ENCODE measurements at places on chromosomes 3 and 15.

- DNase-seq = no peak
These were observed 962.3 kb downstream of the EPHA3 start for GRCh38 chr3:90069748-90070147.

GRCh38 chr3:31714495-31715280 is 182.0 kb downstream of the STT3B start:
- no peak for DNase-seq

DNA sequence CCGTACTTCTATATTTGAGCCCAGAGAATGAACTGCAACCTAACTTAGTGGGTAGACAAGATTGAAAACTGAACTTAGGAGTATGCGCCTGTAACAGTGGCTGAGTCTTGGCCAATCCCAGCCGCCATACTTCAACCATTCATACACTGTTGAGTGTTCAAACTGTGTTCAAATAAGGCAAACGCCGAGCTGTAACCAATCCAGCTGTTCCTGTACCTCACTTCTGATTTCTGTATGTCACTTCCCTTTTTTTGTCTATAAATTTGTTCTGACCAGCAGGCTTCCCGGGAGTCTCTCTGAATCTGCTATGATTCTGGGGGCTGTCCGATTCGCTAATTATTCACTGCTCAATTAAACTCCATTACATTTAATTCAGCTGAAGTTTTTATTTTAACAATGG is 58.6 kb upstream of the TPM1 start:
- DNase-seq = no peak

DNA sequence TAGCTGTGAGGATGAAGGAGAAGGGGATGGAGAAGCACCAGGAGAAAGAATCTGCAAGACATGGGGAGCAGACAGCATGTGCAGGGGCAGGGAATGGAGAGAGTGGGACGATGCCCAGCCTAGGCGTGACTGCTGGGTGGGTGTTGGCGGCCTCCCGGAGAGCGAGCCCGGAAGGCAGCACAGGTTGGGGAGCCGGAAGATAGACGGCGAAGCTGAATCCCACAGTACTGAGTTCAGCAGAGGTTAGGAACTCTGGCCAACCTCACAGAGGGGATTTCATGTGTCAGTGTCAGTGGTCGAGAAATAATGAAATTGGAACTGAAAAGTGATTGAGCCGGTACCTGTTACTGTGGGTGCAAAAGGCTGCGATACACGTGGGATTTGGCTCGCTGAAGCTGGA is 55.2 kb downstream of the PXYLP1 start:
- DNase-seq = no peak

DNA sequence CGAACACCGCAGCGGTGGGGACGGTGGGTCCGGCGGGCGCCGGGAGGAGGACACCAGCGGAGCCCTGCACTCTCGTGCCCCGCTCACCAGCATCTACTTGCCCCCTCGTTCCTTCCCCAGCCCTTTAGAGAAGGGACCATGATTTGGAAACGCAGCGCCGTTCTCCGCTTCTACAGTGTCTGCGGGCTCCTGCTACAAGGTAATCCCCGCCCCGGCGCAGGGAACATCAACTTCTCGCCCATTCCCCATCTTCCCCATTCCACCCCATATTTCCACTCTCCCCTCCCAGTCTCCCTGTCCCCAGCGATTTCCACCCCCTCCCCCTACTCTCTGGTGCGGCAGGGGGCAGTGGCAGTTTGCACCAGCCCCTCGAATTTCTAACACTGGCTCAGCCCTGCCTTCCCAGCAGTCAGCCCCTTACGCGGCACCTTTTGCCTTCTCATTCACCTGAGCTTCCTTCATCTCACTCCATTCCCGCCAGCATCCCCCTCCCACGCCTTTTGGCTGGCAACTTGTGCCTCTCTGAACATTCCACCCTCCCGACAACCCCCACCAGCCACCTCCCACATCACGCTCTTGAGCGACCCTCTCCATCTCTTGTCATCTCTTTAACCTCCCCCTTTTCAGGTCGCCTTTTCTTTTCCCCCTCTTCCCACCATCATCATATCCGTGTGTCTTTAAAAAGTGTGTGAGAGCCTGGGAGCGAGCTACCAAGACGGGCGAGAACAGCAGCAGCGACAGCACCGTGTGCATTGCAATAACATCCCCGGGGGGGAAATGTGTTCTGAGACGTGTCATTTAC is 882 bp downstream of the CADM2 start:
- no peak for DNase-seq

GRCh38 chr3:195198426-195199346 is 72.3 kb downstream of the XXYLT1 start:
- DNase-seq = no peak

DNA sequence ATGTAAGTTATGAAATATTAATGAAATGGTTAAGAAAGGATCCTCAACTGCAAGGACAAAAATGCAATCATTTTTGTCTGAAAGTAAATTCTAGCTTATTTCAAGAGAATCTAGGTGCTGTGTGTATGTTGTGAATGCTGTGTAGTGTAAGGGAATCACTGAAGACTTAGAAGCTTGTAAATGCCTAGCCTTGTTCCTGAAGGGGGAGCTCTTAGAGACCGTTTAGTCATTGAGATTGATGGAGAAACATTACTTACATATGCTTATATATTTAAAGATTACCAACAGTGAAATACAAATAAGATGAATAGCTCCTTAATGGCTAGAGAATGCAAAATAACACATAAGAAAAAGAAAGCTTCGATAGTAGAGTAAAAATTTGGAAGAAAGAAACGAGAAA is 67.9 kb downstream of the CNTN4 start:
- DNase-seq = no peak

- no peak for DNase-seq
These were observed 124.3 kb downstream of the ISL2 start for GRCh38 chr15:76460871-76461270.

- DNase-seq = no peak
These were observed 10.3 kb downstream of the EID1 start for GRCh38 chr15:48888191-48888590.

DNA sequence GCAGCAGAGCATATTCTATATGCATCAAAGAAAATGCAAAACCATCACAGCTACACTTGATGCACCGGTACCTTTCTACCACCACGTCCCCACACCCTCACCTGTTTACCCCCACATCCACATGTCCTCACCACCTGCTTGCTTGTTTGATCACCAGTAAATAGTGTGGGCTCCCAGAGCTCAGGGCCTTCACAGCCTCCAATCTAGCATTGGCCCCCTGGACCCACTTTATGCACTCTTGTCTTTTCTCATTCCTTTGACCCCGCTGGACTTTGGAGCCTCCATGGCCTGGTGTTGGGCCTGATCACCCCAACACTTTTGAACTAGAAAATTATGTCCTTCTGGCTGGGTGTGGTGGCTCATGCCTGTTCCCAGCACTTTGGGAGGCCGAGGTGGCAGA is 190.1 kb downstream of the PDE8A start:
- no peak for DNase-seq

GRCh38 chr3:71961891-71962290 is 176.9 kb upstream of the PROK2 start:
- no peak for DNase-seq

- DNase-seq = no peak
These were observed 28.0 kb downstream of the SV2B start for GRCh38 chr15:91128016-91128415.

Data from cortex of kidney (tissue), 1 donor.